ENCODE measurements at places on chromosomes 2 and 18.
A peak's percentile ranks its signal among the peaks of the same experiment; 100 is the strongest.

GRCh38 chr18:46211816-46212215 is 107.6 kb downstream of the HAUS1 start:
- DNase-seq = no peak

DNA sequence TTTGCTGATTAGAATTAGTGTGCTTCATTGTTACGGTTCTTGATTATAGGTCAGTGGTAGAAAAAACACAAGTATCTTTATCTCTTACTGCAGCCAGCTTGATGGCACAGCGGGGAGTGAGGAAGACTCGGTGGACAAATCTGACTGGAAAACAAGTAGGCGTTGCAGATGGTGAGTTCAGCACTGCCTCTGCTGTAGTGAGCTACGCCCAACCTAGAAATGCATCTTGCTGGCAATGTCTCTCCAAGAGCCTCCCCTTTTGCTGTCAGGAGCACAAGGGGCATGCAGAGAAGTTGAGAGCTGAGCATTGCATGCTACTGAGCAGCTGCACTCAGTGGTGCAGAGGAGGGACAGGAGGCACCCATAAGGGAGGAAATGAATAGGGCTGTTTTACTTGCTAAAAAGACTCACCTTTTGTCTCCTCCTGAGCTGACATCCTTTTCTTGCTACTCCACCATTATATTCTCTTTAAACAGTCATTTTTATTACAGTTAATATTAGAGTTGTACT is 977.3 kb upstream of the ACVR2A start:
- peak; percentile 4 for DNase-seq

- DNase-seq = no peak
Measured at GRCh38 chr18:42532119-42532518, 577.1 kb downstream of the PIK3C3 start.

DNA sequence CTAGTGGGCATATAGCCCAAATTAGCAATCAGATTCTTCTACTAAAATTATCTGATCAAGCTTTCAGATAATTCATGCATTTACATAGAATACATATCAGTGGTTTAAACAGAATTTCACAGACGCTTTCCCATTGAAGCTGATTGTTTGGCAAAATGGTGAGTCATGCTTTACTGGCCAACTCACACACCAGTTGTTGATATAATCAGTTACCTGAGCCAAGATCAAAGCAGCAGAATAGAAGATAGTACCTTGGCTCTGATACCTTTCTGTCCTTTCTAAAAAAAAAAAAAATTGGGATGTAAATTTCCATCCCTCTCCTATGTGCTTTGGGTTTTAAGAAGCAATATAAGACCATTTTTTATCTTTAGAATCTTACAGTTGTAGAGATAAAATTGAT is 178.0 kb downstream of the MCFD2 start:
- DNase-seq = no peak

GRCh38 chr2:207202645-207203044 is 36.9 kb upstream of the KLF7 start:
- no peak for DNase-seq

- DNase-seq = no peak
Measured at GRCh38 chr2:65357959-65358294, 74.5 kb downstream of the SPRED2 start.

DNA sequence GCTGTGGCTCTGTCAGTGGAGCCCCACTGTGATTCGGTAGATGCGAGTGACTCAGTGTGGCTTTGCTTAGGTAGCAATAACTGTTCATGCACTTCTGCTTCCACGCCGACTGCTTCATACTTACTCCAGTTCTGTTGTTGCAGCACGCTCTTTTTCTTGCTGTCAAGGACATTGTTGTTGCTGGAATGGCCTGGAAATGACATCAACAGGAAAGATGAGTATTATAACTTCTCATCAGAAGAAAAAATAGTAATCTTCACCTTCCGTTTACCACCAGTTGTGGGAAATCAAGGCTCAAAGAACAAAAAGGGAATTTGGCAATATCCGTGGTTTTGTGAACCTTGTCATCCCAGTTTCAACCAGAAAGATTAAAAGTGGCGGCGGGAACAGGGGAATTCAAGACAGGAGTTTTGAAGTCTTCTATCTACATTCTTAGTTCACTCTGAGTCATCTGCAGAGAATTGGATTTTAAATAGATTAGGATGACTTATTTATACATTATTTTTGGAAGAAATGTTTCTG is 8.3 kb downstream of the TM4SF20 start:
- DNase-seq = no peak

- DNase-seq = no peak
Measured at GRCh38 chr18:79919089-79919488, 32.4 kb downstream of the SLC66A2 start.

DNA sequence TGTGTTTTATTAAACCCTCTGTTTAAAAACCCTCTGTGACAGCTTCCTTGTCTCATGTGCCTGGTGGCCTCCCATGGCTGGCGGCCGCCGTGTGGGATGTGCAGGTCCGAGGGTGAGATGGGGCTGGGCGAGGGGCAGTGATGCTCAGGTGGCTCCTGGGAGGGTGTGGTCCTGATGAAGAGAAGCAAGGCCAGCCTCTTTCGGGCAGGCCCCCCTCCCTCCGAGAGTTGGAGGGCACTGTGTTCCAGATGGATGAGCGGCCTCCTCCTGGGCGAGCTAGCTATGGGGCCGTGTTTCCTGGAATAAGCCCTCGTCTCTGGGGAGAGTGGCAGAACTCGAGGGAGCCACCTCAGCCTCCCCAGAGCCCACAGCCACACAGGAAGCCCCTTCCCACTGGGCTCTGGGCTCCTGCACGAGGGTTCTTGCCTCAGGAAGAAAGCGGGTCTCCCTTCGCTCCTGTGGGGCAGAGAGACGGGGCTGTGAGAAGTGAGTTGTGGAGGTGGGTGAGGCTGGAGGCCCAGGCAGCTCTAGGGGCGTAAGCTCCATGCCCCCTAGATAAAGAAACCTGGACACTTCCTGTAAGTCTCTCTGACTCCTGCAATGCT is 72.1 kb downstream of the ASB1 start:
- DNase-seq = no peak

GRCh38 chr2:19356545-19357401 is 1.6 kb downstream of the OSR1 start:
- DNase-seq = no peak

DNA sequence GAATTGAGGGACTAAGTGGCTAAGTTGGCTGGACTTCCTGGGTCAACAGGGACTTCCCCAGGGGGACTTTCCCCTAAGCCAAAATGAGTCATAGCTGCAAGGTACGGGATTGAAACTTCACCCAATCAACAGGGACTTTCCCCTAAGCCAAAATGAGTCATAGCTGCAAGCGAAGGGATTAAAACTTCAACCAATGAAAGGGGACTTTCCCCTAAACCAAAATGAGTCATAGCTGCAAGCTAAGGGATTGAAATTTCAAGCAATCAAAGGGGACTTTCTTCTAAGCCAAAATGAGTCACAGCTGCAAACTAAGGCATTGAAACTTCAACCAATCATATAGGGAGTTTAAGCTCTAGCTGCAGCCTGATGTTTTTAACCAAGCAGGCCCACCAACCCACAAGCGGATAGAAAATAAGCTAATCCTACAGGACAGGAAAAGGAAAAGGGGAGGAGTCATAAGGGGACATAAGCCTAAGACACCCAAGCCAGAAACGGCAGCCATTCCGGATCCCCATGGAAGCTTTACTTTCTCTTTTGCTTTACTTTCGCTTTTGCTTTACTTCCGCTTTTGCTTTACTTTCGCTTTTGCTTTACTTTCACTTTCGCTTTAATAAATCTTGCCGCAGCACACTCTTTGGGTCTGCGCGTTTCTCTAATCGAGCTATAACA is 1375.4 kb upstream of the CELF4 start:
- DNase-seq = no peak

- DNase-seq = peak; percentile 55
Measured at GRCh38 chr2:230866756-230867523, 2.2 kb downstream of the ITM2C start.

DNA sequence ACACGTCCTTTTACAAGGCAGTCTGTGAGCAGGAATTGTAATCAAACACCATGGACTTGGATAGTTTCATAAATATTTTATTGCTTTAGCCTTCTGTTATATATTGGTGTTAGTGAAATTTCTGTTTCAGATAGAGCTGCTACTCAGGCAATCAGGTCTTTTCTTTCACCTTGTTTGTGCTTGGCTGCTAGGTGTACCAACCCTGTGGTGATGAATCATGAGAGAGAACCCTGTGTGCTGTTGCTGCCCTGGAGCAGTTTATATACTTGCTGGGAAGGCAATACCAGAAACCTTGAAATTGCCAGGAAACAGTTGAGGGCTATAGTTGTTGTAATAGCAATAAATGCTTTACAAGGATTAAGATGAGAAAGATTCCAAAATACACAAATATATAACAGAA is 84.5 kb downstream of the FSHR start:
- no peak for DNase-seq

DNA sequence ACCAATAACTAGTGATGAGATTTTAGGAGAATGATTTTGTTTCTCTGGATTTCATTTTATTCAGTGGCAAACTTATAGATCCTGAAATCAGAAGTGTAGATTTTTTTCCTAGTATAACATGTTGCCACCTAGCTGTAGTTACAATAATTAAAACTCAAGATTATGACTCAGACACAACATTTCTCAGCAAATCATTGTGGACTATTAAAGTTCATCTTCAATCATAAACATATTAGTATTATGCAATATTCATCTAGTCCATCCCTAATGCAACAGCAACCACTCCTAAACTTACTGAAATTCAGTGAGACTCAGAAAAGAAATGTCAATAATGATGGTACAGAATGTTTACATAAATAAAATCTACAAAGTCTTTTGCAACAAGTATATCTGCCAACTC is 51.3 kb downstream of the USP34 start:
- no peak for DNase-seq

- DNase-seq = peak; percentile 12
Measured at GRCh38 chr2:54497763-54498680, 41.9 kb downstream of the SPTBN1 start.

GRCh38 chr2:236075802-236076201 is 92.4 kb downstream of the GBX2 start:
- DNase-seq = no peak

GRCh38 chr2:57884281-57884680 is 162.3 kb upstream of the VRK2 start:
- DNase-seq = no peak

DNA sequence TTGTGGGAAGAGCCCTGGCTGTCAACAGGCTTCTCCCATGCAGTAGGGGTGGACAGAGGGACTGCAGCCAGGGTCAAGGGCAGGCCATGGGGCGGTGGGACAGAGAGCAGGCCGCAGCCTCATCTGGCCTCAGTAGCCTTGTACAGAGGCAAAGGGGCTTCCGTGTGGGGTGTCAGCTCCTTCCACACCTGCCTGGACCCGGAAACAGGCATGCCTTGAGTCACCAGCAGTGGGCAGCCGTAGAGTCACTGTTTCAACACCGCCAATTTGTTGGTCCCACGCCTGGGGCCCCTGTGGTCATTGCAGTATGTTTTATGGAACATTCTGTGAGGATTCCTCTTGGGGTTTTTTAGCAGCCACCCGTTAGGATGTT is 173.0 kb downstream of the SMAD7 start:
- no peak for DNase-seq

DNA sequence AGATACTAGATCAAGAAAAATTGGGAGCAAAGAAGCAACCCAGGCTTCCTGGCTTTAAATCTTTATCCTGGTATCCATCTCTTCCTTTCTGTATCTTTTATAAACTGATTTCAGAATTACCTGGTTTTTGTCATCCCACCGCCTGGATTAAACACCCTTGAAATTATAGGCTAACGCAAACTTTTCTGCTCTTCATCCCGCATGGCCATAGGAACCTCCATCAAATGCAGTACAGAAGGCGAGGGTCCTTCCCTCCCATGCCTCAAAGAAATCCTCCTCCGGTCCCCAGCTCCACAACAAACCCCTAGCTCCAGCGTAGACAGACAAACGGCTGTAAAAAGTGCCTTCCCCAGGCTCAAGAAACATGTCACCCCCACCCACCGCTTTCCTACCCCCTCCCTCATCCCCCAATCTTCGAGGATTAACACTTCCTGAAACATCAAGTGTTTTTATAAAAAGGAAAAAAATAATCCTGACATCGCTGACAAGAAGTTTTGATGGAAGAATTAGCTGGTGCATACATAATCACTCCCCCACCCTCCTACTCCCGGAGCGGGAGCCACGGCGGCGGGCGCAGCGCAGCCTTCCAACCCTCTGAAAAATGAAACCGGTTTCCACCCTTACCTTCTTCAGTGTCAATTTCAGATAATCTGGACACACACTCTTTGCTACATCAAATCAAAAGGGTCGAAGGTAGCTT is 7.6 kb downstream of the DLX1 start:
- no peak for DNase-seq

DNA sequence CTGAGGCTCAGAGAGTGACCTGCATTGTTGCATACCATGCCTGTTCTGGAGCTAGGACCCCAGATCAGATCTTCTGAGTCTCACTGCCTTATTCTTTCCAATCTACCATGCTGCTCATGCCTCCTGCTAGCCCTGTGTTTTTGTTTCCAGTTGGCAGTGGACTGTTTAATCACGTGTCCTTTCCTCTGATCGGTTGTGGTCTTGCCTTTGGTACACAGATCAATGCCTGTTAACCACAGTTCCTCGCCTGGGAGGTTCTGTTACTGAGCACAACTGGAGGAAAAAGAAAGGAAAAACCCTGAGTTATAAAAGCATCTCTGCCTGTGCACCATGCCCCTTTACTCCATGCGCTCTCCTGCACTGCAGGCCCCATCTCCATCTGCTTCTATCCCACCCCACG is 329.1 kb downstream of the SETBP1 start:
- no peak for DNase-seq

- DNase-seq = no peak
Measured at GRCh38 chr2:43240766-43241150, 14.4 kb upstream of the ZFP36L2 start.

GRCh38 chr2:42928692-42929545 is 136.5 kb upstream of the HAAO start:
- no peak for DNase-seq

DNA sequence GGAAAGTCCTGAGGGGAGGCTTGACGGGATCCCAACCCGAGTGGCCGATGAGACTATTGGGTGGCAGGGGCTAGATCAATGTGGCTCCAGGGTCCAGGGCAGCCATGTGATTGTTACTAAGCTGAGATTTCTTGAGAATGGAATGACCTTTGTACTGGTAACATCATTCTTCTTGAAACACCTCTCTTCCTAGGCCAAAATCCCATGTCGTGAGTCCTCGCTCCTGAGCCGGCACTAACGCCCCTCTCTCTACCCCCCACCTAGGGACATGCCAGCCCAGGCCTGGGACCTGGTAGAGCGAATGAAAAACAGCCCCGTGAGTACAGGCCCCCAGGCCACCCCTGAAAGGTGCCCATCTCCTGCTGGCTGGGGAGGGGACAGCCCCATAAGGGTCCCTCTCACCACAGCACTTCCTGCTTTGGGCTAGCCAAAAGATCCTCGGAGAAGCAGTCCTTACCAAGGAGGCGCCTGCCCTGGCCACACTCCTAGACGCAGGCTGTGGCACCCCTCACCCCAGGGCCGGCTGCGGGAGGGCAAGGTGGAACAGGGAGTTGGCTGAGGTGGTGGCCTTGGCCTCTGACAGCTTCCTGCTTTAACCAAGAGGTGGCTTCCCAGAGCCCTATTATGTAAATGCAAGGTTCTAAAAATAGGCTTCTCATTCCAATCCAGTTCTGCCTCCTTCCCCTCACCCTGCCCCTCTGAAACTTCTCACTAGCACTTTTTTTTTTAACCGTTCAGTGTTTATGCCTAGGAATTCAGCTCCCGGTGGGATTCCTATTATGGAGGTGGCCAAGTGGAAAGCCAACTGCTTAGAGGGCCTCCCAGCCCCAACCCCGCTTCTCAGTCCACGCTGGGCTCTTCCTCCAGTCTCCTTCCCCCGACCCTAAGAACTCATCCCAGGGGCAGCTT is 126.6 kb upstream of the PPP1CB start:
- no peak for DNase-seq

All from occipital lobe (tissue), 3 donors.